Right forelimb (tissue), 1 donor: ENCODE measurements at places on chromosomes 2 and 18.

- peak; percentile 71 for DNase-seq
Observed at GRCh38 chr18:59690996-59691395, 6.2 kb downstream of the CCBE1 start.

- DNase-seq = peak; percentile 73
Observed at GRCh38 chr18:48928787-48929186, 22.0 kb downstream of the SMAD7 start.

DNA sequence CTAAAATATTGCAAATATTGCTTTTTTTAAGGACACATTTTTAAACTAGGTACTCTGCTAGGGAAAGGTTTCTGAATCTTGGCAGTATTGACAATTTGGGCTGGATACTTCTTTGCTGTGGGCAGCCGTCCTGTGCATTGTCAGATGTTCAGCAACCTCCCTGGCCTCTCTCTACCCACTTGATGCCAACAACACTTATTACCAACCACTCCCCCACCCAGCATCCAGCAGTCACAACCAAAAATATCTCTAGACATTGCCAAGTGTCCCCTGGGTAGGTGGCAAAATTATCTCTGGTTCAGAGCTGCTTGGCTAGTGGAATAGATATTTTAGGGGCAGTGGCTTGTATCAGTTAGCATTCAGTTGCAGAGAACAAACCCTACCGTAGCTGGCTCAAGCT is 114.3 kb upstream of the PNPT1 start:
- no peak for DNase-seq

GRCh38 chr2:88074854-88075292 is 7.2 kb downstream of the SMYD1 start:
- no peak for DNase-seq

DNA sequence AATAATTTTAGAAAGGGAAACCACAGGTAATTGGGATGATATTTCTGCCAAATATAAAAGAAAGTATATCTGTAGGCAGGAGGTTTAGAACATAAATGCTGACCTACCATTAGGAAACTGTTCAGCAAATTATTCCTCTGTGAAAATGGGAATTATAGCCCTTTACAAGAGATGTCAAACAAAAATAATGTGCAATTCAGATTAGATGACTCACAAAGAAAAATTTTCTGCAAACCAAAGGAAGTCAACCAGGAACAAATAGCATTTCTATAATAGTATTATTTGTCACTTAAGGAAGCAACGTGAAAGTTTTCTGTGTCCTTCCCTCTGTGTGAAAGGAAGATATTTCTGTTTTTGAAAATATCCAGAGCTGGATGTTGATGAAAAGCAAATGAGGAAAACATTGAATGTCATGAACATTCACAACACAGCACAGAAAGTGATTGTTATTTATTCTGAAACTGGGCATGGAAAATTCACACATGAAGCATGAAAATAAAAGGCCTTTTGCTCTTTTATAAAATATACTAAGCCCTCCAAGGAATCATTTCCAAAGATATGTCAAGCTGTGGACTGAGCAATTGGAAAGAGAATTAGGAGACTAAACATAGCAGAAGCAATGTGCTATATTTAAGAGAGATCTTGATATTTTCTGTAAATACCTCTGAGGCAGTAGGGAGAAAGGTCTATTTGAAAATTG is 57.9 kb upstream of the SPHKAP start:
- DNase-seq = no peak

- no peak for DNase-seq
Observed at GRCh38 chr2:5377323-5377722, 314.9 kb upstream of the SOX11 start.

- no peak for DNase-seq
Observed at GRCh38 chr2:141062443-141062842, 1068.4 kb downstream of the LRP1B start.

GRCh38 chr18:79687806-79688205 is 8.2 kb downstream of the CTDP1 start:
- DNase-seq = no peak

DNA sequence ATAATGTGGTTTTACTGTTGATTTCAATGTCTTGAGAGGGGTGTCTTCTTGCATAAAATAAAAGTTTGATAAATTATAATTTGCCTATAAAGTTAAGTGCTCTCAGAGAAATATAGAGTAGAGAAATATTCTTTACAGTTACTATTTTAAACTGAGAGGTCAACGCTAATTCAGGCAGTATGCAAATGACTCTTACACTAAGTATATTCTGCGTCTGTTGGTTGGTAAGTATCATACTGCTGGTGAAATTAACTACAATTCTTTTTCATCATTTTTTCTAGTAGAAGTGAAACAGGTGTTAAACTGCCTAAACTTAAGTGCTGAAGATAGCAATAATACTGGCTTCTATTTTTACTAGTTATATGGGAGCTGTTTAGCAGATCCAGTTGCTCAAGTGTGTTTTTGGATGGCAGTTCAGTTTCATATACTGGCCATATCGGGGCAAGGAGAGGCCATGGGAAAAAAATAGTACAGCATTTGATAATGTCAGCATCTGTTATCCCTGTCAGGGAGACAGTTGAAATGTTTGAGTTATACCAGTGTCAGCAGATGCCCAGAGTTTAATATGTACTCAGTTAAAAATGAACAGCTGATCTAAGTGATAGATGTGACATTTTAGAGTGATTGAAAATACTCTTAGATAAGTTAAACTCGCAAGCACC is 86.2 kb downstream of the MIB1 start:
- no peak for DNase-seq

DNA sequence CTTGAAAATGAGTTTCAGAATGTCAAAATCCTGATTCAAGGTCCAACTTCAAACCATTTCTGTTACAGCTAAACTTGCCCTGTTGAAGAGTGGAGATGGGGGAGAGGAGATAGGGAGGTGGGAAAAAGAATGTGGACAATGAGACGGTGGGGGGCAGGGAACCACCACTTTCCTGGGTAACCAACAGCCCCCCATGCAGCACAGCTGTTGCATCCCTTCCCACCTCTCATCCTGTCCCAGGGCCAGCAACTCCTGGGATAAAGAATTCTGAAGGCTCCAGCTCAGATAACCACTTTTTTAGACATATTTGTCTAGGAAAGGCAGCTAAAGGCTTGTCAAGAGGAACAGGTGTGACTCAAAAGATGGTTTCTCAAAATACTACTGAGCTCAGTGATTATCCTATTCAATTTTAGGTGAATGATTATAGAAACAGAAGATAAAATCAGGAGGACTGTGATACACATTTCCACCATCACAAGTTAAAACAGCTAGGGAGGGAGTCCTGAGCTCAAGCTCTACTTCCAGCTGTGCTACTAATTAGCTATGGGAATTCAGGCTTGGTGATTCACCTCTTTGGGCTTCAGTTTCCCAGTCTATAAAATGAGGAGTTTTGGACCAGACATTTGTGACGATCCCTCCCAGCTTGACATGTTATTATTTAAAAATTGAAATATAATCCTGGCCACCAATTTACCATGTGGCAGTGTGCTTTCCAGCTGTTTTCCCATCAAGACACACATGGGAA is 36.3 kb downstream of the HDHD2 start:
- no peak for DNase-seq

GRCh38 chr2:209460151-209460761 is 36.4 kb downstream of the MAP2 start:
- no peak for DNase-seq

GRCh38 chr2:207901829-207902228 is 123.5 kb downstream of the PLEKHM3 start:
- no peak for DNase-seq

GRCh38 chr2:85920810-85921545 is 32.2 kb upstream of the ST3GAL5 start:
- DNase-seq = no peak

DNA sequence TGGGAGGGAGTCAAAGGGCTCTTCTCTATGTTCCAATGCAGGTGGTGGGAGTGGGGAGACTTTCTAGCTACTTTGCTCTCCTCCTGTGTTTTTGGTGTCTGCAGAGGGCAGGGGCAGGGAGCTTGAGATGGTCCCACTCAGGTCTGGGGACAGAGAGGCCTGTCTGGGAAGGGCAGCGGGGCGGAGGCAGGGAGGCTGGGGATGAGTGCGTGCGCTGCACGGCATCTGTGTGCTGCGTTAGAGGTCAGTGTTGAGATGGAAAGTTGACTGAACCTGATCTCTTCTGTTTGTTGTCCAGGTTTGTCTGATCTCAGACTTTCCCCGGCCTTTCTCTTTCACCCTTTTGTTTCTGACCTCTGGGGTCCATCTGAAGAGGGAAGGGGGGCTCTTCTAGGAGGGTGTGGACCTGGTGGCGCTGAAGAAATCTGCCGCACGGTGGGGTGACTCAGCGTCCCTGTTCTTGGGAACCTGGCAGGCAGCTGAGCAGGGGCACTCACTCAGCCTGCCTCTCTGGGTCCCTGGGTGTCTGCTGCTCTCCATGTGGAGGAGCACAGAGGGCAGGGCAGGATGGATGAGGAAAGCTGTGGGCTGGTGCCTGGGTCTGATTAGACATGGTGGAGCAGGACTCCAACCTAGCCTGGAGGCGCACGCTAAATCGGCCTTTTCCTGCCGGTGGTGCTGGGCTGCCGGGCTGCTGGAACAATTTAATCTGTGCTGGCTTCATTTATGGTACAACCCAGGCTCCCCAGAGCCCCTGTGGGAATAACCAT is 24.1 kb downstream of the IGFBP2 start:
- no peak for DNase-seq

DNA sequence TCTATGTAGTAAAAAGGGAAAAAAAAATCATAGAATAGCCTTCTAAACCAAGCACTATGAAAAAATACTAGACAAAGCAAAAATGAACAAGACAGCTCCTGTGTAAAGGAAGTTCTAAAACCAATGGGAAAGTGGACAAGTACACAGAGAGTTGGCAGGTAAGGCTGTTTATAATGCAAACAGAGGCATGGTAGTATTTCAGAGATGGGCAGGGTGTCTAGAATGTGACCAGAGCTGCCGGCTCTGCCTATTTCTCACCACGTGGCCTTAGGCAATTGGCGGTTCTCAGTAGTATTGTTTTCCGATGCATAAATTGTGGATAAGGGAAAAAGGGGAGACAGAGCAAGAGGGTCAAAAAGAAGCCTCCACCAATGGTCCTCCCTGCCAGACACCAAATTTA is 173.6 kb downstream of the ANKRD30B start:
- DNase-seq = no peak

DNA sequence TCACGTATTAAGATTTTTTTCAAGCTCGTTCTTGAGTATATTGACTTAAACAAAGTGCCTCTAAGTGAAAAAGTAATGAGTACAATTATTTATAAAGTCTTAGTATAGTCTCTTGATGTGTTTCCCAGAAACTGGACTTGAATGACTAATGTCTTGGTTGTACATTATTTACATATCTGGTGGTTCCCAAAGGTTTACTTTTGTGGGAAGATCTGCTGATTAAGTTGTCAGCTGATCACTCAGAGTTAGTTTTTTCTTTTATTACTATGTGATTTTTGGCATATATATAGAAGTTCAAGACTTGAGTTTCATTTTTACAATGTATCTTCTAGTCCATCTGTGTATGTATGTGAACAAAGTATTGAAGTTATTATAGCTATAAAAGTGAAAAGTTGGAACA is 29.5 kb downstream of the RNF144A start:
- no peak for DNase-seq

GRCh38 chr2:238138331-238139195 is at the start of gene KLHL30:
TSS of gene KLHL30 (plus strand) at chr2:238138668. CDS start at chr2:238140755, 2,087 bp downstream.
- peak; percentile 70 for DNase-seq

DNA sequence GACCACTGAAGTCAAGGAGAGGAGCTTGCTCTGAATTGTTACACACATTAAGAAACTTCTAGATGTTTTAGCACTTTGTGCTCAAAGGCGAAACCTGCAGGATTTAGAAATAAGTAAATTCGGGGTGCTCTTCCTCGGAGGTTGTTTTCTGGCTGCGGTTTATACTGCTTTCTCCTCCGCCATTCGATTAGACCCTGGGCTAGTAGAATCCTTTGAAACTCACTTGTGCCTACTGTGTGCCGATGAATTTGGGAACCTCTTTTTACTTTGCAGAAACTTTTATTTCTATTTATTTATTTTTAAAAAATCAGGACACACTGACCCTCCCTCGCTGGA is 3.5 kb downstream of the MEIS1 start:
- DNase-seq = no peak

- no peak for DNase-seq
Observed at GRCh38 chr2:182650704-182651103, 65.4 kb upstream of the DNAJC10 start.

GRCh38 chr2:18891600-18892345 is 302.4 kb upstream of the NT5C1B start:
- DNase-seq = no peak
